ENCODE measurements at places on chromosomes 11 and 22.

DNA sequence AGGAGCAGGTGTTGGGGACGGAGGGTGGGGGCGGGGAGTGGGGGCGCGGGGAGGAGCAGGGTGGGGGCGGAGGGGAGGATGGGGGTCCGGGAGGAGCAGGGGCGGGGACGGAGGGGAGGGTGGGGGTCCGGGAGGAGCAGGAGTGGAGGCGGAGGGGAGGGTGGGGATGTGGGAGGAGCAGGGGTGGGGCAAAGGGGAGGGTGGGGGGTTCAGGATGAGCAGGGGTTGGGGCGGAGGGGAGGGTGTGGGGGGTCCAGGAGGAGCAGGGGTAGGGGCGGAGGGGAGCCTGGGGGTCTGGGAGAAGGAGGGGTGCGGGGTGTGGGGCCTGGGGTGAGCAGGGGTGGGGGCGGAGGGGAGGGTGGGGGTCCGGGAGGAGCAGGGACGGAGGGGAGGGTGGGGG is 17.1 kb downstream of the CRELD2 start:
- peak; percentile 36 for DNase-seq

- DNase-seq, result peak; percentile 43
Observed at GRCh38 chr22:39097098-39098020, at the start of gene APOBEC3H. TSS of gene APOBEC3H (plus strand) at chr22:39097244. CDS start at chr22:39100279, 3,035 bp downstream.

- peak; percentile 27 for DNase-seq
Observed at GRCh38 chr11:29328961-29329441, 687.8 kb downstream of the KCNA4 start.

GRCh38 chr11:88151709-88152265 is 23.5 kb downstream of the RAB38 start:
- DNase-seq, result no peak
